ENCODE measurements at places on chromosomes 2 and 18. TPM values are rescaled to one million over a fixed set of nuclear protein-coding genes. Genes with fewer than 3 reads are reported as not detected.

The NXPH2 gene
- 26.9 TPM for total RNA-seq

The DSG1 gene
- total RNA-seq, result not detected

The PLCL1 gene
- 31.0 TPM for total RNA-seq

The DES gene
- not detected for total RNA-seq

The GPBAR1 gene
- total RNA-seq, result not detected

The MYCN gene
- total RNA-seq, result 75.1 TPM

The CLEC4F gene
- total RNA-seq, result not detected

The ZNF521 gene
- 20.0 TPM for total RNA-seq

The TMEM169 gene
- total RNA-seq, result 19.1 TPM

The MAPK4 gene
- total RNA-seq, result 23.8 TPM

The DSG4 gene
- total RNA-seq, result not detected

The SKA1 gene
- total RNA-seq, result 1.9 TPM

The CTNNA2 gene
- 249 TPM for total RNA-seq

The E2F6 gene
- total RNA-seq, result 13.5 TPM

The ZNF396 gene
- total RNA-seq, result 4.4 TPM

The CD8B2 gene
- not detected for total RNA-seq

The FAM237A gene
- not detected for total RNA-seq

The MALL gene
- 1.3 TPM for total RNA-seq

The SLC30A3 gene
- total RNA-seq, result 0.31 TPM

The SERPINB4 gene
- not detected for total RNA-seq

The TMEM87B gene
- total RNA-seq, result 10.0 TPM

The HJURP gene
- total RNA-seq, result 3.8 TPM

The BUB1 gene
- total RNA-seq, result 16.6 TPM

Data from parietal lobe (tissue), 2 donors.